Right ventricle myocardium inferior (tissue), 1 donor: ENCODE measurements at places on chromosomes 5 and 9. TPM values are rescaled to one million over a fixed set of nuclear protein-coding genes. Genes with fewer than 3 reads are reported as not detected.

The MED27 gene
- 15.1 TPM for total RNA-seq

The UGT3A1 gene
- total RNA-seq, result not detected

The CCL27 gene
- total RNA-seq, result not detected

The ECSCR gene
- 21.4 TPM for total RNA-seq

The NXNL2 gene
- not detected for total RNA-seq

The IFT74 gene
- total RNA-seq, result 12.2 TPM

The IRX1 gene
- 1.3 TPM for total RNA-seq

The PCDHA9 gene
- total RNA-seq, result not detected

The DUSP1 gene
- 103 TPM for total RNA-seq

The UBE2QL1 gene
- 21.9 TPM for total RNA-seq

- no peak for DNase-seq
Observed at GRCh38 chr5:109769597-109770291, 80.0 kb downstream of the MAN2A1 start.

DNA sequence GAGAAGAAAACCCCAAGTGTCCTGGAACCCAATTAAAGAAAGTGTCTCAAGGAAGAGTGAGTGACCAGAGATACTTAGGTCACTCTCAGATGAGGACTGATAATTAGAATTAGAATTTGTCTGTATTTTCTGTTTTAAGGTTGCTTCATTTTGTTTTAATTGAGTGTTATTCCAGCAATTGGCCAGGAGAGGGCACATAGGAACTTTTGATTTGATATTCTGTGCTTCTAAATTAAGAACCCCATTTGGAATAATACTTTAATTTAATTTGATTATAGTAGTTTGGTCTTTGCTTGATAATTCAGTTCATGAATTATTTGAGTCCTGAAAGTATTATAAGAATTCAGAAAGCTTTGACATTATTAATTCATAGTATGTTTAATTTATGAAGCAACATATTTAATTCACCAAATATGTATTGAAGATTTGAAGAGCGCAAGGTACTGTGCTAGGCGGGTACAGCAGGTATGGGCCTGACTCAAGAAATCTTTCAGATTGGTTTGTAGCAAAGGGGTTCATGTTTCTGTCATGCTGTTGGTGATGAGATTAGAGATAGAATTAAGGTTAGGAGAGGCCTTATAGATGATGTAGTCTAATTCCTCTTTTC is 4.9 kb downstream of the MRPL22 start:
- DNase-seq, result no peak

GRCh38 chr5:174348311-174348981 is 302.9 kb downstream of the NSG2 start:
- DNase-seq, result no peak

DNA sequence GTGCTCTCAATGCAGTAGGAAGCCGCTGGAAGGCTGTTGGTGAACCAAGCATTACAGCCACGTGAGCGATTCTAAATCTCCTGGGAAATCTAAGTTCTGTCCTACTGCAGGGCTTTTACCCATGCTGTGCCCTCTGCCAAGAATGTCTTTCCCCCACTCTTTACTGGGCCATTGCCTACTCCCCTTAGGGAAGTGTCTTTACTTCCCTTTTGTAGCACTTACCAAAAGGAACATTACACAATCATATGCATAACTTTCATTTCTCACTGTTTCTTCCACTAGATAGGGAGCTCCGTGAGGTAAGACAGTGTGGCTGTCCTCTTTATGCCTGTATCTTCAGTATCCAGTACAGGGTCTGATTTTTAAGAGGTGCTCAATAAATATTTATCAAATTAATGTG is 241.7 kb upstream of the NR4A3 start:
- DNase-seq, result no peak

- no peak for DNase-seq
Observed at GRCh38 chr5:82466986-82467561, 188.9 kb upstream of the RPS23 start.

- DNase-seq, result no peak
Observed at GRCh38 chr5:140992828-140993227, 26.6 kb downstream of the PCDHAC2 start.

DNA sequence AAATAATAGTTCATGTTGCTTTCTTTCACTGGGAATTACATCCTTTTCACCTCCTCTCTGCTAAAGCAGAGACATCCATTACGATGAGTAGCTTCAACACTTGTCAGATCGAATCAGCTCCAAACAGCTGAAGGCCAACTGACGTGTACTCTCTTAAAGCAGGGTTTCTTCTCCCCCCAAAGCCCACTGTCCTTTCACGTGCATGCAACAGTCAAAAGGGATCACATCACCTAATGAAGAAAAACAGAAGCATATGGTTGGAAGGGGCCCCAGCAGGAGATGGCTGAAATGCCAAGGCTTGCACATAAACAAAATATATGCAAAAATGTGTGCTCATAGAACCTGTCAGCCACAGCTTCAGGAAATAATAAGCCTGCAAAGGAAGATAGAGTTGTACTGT is 421.6 kb downstream of the ANXA1 start:
- no peak for DNase-seq

GRCh38 chr9:14366076-14366475 is 52.1 kb upstream of the NFIB start:
- DNase-seq, result no peak

- DNase-seq, result no peak
Observed at GRCh38 chr5:82351754-82352145, 73.6 kb upstream of the RPS23 start.

DNA sequence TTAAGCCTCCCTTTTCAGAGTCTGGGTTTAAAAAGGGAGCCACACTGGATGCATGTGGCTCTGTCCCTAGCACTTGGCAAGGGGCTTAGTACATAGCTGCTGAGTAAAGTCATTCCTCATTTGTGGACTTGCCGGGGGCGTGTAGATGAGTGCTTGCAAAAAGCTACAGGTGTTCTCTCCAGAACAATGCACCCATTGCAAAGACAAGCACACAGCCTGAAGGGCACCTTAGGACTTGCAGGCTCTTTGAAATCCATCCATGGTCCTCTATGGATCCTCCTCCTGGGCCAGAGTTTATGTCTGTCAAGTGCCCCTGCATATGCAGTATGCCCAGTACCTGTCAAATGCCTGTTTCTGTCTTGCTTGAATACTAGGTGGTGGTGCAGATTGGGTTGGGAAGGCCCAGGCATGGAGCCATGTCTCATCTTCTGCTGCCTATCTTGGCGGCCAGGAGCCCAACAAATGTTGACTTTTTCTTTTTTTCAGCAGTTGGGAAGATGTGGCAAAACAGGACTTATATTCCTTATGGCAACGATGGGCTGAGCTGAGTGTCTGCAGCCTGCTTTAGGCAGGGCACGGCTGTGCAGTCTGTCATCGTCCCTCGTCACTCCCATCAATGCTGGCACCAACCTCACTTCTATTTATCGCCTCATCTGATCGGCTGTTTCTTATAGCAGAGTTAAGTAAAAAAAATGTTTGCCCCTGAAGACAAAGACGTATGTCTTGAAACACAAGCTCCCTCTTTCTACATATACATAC is 18.5 kb upstream of the SMIM32 start:
- no peak for DNase-seq

DNA sequence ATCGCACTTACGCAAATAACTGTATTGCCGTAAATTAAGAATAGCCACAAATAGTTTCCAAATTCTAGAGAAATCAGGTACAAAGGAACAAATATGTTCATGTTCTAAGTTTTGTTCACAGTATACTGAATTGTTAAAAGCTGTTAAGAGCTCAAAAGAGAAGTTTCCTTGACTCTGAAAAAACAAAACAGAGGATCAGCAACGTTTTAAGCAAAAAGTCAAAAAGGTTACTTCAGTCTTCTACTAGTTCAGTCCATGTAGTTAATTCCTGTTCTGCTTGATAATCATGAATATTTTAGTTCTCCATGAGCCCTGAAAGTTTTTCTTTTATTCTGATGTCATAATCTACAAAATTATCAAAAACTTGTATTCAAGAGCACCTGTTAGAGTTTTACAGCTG is 128.6 kb upstream of the MAST4 start:
- no peak for DNase-seq

DNA sequence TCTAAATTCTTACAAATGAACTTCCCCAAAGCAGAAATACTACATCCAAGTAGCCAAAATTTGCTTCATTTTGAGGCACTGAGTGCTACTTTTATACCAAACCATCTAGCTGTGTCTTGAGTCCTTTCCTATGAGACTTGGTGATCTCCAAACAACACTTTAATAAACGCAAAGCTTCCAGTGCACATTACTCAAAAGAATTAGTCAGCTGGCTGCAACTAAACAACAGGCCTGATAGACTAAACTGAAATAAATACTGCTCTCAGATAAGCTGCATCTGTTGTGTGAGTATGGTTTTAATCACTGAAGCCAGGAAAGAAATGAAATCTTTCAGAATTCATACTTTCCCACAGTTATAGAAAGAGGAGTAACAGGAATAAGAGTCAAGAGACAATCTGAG is 80.3 kb downstream of the VCAN start:
- no peak for DNase-seq

DNA sequence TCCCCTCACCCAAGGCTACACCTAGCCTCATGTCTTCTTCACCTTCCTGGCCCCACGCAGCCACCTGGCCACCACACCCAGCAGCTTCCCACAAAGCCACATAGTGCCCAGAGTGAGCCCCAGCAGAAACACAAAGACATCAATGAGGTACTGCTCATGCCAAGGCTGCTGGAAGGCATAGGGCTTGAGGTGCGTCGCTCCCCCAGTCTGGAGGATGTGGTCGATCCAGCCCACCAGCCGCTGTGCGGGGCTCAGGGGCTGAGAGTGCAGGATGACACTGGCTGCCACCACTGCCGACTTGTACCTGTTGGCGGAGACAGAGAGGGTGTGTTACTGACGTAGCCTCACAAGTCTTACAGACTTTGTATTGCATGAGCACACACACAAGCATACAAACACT is 15.8 kb upstream of the CAPSL start:
- no peak for DNase-seq

- DNase-seq, result no peak
Observed at GRCh38 chr5:43699910-43700309, 96.9 kb downstream of the NNT start.
